ENCODE measurements at places on chromosomes 4 and X. TPM values are rescaled to one million over a fixed set of nuclear protein-coding genes. Genes with fewer than 3 reads are reported as not detected.

DNA sequence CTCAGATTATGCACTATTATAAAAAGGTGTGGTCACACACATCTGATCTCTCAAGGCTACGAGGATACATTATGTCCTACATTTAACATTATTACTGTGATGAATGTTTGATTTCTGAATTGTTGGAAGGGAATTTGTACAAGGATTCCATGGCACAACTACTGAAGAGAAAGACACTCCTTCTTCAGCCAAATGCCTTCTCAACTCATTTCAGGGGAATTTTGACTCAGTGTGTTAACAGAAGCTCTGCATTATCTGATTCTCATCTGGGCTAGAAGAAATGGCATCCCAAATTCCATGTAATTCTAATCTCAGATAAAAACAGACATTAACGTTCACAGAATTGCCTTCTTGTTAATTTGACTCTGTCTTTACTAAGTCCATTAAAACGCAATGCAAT, 477.7 kb downstream of the PDGFC start:
- DNase-seq: no peak

DNA sequence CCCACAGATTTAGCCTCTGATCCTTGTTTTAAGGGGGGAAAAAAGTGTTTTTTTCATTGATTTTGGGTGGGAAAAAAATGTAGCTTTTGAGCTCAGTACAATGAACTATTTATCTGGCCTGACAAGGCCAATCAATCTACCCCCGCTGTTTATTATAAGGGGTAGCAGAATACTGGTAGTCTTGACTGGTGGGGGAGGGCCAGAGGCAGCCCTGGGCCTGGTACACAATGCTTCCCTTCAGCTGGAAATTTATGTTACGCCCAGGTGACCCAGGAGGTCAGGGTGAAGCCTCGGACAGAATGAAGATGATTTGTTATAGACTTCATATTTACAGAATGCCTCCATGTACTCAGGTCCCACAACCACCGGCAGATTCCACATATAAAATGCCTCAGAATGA, 143.2 kb downstream of the SH3KBP1 start:
- no peak for DNase-seq

DNA sequence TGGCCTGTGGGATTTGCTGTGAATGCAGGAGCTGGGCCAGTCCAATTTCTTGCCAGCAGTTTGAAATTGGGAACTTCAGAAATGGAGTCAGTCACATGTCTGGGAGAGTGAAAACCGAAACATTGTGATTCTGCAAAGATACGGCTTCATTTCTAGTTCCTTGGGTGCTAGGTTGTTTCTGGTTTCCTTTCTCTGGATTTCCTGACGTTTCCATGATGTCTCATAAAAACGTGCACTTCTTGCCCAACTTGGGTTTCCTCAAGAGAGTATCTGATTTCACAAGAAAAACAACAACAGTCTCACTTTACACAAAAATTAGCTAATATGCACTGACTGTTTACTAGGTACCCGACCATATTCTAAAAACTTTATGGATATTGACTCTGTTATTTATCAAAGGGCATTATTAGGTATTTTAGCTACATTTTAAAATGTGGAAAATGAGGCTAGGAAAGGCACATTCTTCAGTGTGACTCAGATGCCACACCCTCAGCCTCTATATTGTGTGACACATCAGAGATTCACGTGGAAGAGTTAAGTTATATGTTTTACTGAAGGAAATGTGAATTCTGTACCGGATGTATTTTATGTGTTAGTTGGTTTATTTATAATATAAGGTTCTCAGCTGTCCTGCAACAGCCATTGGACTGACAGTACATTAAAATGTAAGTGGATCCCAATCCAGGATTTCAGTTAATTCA, 225.0 kb upstream of the PUDP start:
- DNase-seq: no peak

- no peak for DNase-seq
These were observed 393.9 kb upstream of the CTSO start for GRCh38 chr4:156347412-156348075.

DNA sequence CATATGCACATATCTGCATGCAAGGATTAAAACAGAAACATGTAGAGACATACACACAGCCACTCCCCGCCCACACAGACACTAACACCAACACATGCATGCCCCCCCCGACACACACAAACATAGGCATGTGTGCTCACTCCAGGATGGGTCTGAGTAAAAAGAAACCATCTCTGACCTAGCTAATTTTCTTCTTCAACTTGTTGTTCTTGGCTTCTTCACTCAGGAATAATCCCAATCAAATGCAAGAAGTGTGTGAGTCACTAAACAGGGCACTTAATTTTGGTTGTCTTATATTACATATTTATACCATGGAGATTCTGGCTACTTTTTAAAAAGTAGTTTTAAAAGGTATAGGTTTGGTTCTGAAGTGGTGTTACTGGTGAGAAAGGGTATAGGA, 28.3 kb downstream of the ENOX2 start:
- DNase-seq: no peak

GRCh38 chr4:112680996-112681395, 44.1 kb downstream of the LARP7 start:
- no peak for DNase-seq

HTRA3 gene
- total RNA-seq: 0.82 TPM

GRCh38 chrX:48945517-48946348, 11.7 kb downstream of the OTUD5 start:
- DNase-seq: peak; percentile 38

CABS1 gene
- not detected for total RNA-seq

- DNase-seq: no peak
These were observed 180.2 kb downstream of the PALLD start for GRCh38 chr4:168677063-168677462.

GRCh38 chr4:77438549-77438948, 167.1 kb upstream of the CXCL13 start:
- DNase-seq: no peak

- DNase-seq: no peak
These were observed 68.3 kb downstream of the PJA1 start for GRCh38 chrX:69096963-69097362.

GRCh38 chrX:130340271-130340670, 552 bp downstream of the SLC25A14 start:
- no peak for DNase-seq

GRCh38 chr4:7984286-7984925, 44.7 kb upstream of the AFAP1 start:
- DNase-seq: no peak

DNA sequence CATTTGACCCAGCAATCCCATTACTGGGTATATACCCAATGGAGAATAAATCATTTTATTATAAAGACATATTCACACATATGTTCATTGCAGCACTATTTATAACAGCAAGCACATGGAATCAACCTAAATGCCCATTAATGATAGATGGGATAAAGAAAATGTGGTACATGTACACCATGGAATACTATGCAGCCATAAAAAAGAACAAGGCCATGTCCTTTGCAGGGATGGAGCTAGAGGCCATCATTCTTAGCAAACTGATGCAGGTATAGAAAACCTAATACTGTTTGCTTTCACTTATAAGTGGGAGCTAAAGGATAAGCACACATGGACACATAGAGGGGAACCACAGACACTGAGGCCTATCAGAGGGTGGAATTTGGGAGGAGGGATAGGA, 22.6 kb downstream of the RASSF6 start:
- DNase-seq: no peak

CCDC110 gene
- 0.41 TPM for total RNA-seq

HPGD gene
- 5.7 TPM for total RNA-seq

MID2 gene
- 12.6 TPM for total RNA-seq

SPATA4 gene
- total RNA-seq: 0.82 TPM

NR0B1 gene
- 0.41 TPM for total RNA-seq

DNA sequence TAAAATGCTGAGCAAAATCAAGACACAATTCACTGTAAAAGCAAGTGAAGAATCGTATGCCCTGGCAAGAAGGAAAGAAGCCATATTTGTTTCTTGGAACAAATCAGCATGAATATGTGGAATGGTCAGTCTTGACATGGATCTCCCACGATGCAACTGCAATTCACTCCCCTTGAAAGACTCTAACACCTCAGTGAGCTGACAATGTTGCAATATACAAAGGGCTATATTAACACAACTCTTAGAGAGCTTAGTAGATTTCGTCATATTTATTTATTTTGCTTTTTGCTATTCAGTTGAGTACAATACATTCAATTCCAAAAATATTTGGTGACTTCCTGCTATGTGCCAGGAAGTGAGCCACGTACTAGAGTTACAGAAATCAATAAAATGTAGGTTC, 14.7 kb downstream of the OR13H1 start:
- DNase-seq: no peak

DNA sequence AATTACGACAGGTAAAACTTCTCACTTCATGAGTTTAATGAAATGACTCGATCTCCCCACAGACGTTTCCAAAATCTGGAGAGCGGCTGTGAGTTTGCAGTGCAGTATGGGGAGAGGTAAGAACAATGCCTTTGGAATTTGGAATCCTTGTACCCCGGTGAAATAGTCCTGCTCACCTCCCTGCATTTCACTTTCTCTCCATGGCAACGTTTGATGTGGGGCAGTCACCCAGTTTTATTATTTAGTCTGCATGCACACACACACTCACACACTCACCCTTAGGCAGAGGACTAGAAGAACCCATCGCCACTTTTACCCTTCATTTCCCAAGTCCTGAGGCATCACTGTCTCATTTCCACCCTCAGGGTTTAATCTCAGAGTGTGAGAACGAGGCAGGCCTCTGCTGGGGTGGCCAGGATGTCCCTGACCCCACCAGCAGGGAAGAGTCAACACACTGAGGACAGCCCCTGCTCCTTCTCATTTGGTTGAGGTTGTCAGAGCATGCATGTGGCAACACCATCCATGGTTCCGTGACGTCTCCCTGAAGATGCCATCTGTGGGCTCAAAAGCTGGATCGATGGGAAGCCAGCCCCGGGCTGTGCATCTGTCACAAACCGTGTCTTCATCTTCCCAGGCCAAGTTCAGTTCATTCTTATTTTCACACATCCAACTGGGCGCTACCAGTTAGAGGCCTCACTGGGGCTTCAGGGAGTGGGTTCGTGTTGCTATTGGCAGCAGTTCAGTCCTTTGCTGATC, 119.8 kb upstream of the TRIM2 start:
- DNase-seq: no peak

All from frontal cortex (tissue), 4 donors.